ENCODE measurements at places on chromosomes 16 and 17. TPM values are rescaled to one million over a fixed set of nuclear protein-coding genes. Genes with fewer than 3 reads are reported as not detected.

KRT39 gene
- not detected for total RNA-seq

RUNDC1 gene
- 16.9 TPM for total RNA-seq

SDK2 gene
- total RNA-seq = 7.3 TPM

FLOT2 gene
- 95.7 TPM for total RNA-seq

IRX5 gene
- 12.8 TPM for total RNA-seq

CD300LF gene
- total RNA-seq = 26.7 TPM

PROCA1 gene
- 1.9 TPM for total RNA-seq

HSPB9 gene
- total RNA-seq = not detected

CD300A gene
- 35.5 TPM for total RNA-seq

C17orf78 gene
- total RNA-seq = not detected

CDH5 gene
- 77.2 TPM for total RNA-seq

PABPN1L gene
- total RNA-seq = not detected

AURKB gene
- 10.2 TPM for total RNA-seq

CALB2 gene
- 0.60 TPM for total RNA-seq

HOXB9 gene
- total RNA-seq = not detected

SLC12A3 gene
- total RNA-seq = not detected

LLGL1 gene
- 14.4 TPM for total RNA-seq

TP53TG3C gene
- 0.18 TPM for total RNA-seq

MOSMO gene
- 11.7 TPM for total RNA-seq

KRT27 gene
- total RNA-seq = 0.44 TPM

ASB16 gene
- total RNA-seq = not detected

DBNDD1 gene
- 8.1 TPM for total RNA-seq

GSDMA gene
- not detected for total RNA-seq

ZG16 gene
- total RNA-seq = not detected

SGCA gene
- 8.3 TPM for total RNA-seq

CRHR1 gene
- not detected for total RNA-seq

SMIM5 gene
- 1.0 TPM for total RNA-seq

CIBAR2 gene
- total RNA-seq = 0.29 TPM

CLEC18C gene
- 0.15 TPM for total RNA-seq

ASGR2 gene
- 1.0 TPM for total RNA-seq

CTRL gene
- total RNA-seq = not detected

MYH13 gene
- total RNA-seq = not detected

ABCA9 gene
- total RNA-seq = 2.4 TPM

TBC1D3K gene
- total RNA-seq = not detected
